HuH-7.5 (cell line): ENCODE measurements at places on chromosomes 1 and 21.
A peak's percentile ranks its signal among the peaks of the same experiment; 100 is the strongest.

DNA sequence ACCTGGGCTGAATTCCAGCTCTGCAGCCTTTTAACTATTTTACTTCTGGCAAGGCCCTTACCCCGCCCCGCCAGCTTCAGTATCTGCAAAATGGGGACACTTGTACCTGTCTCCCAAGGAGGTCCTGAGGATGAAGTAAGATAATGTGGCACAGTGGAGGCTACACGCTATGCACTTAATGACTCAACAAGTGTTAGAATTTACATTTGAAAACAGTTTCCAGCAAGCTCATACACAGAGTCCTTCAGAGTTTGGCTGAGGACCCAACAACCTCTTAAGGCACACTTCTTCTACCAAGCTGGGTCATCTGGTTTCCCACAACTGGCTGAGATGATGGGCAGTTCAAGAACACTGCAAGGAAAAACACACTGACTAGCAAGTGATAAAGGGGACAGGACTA is 30.2 kb upstream of the SLC22A15 start:
- no peak for DNase-seq

DNA sequence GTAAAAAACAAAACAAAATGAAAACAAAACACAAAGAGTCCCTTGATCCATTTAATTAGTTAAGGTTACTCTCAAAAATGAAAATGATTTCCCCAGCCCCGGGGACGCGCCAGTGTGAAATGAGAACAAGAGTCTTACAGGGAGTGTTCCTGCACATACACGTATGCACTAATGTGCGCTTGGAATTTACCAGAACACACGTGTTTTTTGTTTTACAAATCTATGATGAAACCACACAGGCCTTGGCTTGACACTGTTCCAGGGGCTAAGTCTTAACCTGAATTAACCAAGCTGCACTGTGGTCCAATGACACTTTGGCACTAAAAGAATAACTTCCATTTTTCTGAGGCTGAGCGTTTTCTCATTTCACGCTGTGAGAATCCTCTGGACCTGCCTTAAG is 63.7 kb downstream of the SLC45A1 start:
- no peak for DNase-seq

DNA sequence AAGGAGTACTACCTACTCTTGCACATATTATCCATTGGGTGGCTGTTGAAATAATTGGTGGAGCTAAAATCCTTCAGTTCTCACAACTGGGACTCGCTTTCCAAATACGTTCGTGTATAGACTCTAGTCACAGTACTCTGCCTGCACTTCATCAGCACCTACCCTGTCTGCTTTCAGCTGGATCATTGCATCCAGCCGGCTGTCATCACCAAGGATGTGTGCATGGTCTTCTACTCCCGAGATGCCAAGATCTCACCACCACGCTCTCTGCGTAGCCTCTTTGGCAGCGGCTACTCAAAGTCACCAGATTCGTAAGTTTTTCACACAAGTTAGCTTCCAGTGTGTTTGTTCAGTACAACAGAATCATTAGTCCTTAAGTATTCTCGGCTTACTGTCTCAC is 37.3 kb upstream of the PGD start:
- no peak for DNase-seq

GRCh38 chr1:246617768-246618167 is 51.5 kb downstream of the CNST start:
- DNase-seq, result no peak

GRCh38 chr1:165224504-165224903 is 132.0 kb downstream of the LMX1A start:
- no peak for DNase-seq

DNA sequence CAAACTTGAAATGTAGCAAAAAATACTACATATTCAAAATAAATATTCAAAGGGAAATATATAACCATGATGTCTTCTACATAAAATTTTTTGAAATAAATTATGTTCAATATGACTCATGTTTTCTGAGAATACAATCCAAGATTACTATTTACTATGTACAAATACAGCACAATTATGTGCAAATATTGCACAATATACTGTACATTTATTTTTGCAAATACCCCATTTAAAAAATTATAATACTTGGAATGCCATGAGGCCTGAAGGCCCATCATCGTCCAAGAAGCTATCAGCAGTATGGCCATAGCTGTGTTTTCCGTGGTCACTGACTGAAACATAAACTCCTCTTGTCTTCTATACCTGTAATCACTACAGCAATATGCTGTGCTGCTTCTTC is 12.3 kb downstream of the CCDC181 start:
- no peak for DNase-seq

DNA sequence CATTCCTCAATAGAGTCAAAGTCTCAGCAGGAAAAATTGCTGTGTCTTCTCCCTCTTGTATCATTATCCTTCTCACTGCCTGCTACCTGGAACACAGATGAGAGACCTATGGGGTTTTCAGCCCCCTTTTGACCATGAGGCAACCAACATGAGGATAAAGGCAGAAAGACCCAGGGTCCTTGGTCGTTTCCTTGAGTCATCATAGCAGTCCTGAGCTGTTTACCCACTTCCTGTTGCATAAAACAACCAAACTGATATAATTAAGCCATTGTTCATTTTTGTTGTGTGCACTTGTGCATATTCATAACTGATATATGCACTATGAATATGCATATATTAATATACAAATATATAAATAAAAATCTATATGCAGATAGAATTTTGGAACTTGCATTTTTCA is 188.3 kb upstream of the MAP1LC3C start:
- no peak for DNase-seq

DNA sequence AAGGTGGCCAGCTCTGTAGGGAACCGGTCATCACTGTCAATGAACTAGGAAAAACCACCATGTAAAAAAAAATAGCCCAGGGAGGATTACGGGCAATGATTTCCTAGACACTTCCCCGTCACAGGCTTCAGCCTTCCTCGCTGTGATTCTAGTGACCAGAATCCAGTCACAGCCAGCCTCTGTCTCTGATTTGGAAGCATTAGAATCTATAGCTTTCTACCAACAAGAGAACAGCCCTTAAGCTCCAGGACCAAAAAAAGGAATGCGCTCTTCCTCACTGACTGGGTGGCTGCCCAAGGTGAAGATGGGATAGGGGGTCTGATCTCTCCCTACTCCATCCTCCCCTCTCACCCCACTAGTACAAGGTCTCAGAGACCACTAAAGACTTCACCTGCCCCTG is 67.2 kb downstream of the TEX35 start:
- DNase-seq, result no peak

DNA sequence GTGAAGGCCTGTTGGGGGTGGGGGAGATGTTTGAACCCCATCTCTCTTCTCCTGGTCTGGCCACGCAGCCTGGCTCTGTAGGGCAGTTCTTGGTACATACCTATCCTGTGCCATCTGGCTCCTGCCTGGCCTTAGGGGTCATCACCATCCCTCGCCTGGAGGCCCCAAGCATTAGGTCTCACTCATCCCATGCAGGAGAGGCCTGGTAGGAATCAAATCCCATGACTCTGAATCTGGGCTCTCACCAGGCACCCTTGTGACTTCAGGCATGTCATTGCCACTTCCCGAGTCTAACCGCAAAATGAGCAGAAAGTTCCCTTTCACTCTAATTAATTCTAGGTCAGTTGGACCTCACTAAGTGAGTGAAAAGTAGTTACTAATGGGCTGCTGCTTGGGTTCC is 37.2 kb downstream of the ETNK2 start:
- no peak for DNase-seq

- no peak for DNase-seq
These were observed 10.0 kb upstream of the TRIM62 start for GRCh38 chr1:33191731-33192275.

DNA sequence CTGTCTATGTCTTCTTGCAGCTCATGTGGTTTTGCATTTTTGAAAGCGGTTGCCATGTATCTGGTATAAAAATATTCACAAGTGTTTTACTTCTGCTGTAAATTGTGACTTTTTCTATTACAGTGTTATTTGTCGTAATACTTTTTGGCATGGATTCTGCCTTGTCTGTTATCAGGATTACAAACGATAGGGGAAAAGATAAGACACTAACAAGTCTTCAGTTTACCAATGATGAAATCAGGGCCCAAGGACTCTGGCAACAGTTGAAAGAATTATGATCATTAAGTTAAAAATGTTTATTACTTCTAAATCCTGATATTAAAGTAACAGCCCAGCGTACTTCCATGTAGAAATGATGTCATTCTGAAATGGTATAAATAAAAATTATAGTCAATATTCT is 298.8 kb downstream of the KIF26B start:
- no peak for DNase-seq

GRCh38 chr21:43727519-43728153 is 8.7 kb downstream of the PDXK start:
- no peak for DNase-seq

- DNase-seq, result no peak
These were observed at the start of gene PATJ for GRCh38 chr1:61741711-61742619. TSS of gene PATJ (plus strand) at chr1:61742480. CDS start at chr1:61762893, 20,413 bp downstream.

DNA sequence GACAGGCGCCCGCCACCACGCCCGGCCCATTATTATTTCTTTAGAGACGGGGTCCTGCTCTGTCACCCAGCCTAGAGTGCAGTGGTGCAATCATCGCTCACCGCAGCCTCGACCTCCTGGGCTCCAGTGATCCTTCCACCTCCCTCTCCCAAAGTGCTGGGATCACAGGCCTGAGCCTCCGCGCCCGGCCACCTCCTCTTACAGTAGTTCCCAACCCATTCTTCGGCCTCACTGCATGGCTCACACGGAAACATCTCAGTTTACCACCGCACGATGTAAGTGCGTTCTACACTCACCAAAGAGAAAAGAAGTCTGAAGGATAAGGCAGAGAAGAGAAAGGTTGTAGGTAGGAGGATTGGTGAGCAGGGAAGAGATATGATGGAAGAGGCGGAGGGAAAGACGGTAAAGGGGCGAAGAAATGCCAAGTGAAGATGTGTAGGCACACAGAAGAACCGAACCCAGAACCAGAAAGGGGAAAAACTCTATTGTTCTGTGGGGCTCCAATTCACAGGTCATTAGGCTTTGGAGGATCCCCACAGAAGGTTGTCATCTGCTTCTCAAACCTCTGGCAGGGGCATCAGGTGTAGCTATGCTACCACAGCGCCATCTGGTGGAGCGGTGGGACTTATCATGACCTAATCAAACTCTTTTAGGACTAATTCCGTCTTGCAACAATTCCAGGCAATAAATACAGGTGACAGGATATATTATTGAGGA is 504.2 kb downstream of the SMYD3 start:
- peak; percentile 75 for DNase-seq

DNA sequence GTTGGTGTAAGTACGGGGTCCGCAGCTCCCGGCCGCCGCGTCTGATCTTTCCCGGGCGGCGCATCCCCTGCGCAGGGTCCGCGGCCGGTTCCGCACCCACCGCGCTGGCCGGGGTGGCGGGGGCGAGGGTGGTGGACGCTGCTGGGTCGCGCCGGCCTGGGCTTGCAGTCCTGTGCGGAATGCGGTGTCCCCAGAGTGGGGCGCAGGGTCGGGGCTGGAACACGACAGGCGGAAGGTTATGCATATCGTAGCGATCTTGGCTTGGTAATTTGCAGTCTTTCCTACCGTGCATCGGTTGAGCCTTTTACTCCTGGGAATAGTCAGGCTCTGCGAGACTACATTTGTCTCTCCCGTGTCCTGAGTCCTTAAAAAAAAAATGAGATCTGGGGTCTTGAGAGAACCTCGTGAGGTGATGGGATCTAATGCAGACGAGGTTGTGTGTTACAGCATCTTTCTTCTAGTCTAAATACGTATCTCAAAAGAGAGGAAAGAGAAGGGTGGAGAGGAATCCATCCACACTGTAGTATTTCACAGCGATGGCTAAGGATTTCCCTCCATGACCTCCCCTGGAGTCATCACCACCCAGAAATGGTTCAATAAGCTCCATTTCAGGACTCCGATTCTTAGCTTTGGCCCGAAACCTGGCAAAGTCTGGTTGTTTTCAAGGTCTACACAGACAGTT is 572 bp downstream of the ATP1B1 start:
- no peak for DNase-seq

DNA sequence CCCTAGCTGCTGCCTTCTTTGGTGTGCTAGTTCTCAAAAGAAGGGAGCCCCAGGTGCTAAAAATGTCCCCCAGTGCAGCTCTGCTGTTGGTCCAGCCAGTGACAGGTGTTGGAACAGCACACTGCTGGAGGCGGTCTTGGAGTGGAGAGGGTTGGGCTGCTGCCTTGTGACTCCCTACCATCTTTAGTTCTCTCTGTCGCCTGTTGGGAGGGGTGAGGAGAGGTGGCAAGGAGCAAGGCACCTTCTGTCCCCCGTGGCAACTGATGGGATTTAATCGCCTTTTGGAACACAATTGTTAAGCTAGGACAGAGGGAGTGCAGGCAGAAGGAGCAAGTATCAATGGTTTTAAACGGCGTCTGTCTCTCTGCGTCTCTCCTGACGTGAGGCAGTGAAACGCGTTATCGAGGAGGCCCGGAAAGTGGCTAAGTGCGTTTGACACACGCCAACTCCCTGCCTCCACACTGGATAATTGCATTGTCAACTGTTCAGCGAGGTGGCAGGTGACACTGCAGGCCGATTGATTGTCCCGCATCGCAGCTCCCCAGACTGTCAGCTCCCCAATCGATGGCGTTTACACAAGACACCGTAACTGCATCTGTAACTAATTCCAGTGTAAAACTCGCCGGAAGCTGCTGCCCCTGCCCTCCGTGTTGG is 34.0 kb downstream of the TMEM53 start:
- DNase-seq, result no peak

DNA sequence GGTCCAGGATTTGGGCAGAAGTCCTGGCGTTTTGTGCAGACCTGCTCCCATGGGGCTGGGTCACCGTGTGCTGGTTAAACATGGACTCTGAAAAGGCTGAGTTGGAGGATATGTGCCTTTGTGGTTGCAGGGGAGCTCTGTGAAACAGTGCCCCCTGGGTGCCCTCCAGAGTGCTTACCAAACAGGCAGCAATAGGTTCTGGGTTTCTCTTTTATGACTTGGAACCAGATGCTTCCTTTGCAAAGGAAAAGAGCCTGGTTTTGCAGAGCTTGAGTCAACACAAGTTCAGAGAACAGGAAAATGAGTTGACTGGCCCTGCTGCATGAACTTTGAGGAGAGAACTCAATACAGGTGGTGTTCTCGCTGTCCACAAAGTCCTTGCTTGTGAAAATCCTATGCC is 288.9 kb downstream of the TM2D1 start:
- no peak for DNase-seq

DNA sequence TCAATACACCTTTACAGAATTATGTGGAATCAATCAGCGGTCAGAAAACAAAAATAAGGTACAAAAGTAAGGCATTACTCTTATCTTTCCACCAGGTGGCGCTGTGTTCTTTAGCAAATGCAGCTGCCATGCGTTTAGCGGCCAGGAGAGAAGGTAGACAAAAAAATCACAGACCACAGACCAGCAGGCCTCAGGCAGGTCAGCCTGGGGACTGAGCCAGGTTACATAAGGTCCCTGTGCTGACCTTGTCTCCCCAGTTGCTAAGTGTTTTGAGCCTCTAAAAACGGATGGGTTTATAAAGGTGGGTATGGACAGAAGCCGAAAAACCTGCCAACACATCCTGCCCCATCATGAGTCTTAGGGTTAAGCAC is 2.8 kb downstream of the RGS16 start:
- peak; percentile 69 for DNase-seq

- no peak for DNase-seq
These were observed 5.6 kb downstream of the JAK1 start for GRCh38 chr1:64960731-64961130.

GRCh38 chr1:19462781-19463503 is 22.4 kb downstream of the CAPZB start:
- no peak for DNase-seq
